ENCODE measurements at places on chromosomes 7 and 10.

DNA sequence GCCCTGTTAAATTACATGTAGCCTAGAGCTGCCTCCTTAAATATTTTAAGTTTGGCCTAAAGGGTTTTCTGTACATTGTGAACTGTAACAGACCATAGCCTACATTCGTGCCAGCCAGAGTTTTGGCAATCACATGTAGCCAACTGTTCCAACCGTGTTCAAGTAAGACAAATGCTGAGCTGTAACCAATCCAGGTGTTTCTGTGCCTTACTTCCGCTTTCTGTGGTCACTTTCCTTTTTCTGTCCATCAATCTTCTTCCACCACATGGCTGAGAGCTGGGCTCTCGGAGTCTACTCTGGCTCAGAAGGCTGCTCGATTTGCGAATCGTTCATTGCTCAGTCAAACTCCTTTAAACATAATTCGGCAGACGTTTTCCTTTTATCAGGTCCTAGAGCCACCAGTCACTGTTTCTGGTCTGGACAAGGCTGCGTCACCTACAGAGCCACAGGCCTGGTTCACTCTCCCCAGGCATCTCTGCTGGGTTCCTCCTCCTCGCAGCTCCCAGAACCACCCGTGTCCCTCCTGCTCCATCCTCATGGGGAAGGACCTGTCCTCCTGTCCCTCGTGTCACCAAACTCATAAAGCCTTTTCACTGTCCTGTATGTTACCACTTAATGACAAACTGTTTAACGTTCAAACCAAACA lies 158.0 kb upstream of the RHEB start:
- no peak for DNase-seq

GRCh38 chr7:47392241-47392759 lies 189.6 kb downstream of the TNS3 start:
- no peak for DNase-seq

DNA sequence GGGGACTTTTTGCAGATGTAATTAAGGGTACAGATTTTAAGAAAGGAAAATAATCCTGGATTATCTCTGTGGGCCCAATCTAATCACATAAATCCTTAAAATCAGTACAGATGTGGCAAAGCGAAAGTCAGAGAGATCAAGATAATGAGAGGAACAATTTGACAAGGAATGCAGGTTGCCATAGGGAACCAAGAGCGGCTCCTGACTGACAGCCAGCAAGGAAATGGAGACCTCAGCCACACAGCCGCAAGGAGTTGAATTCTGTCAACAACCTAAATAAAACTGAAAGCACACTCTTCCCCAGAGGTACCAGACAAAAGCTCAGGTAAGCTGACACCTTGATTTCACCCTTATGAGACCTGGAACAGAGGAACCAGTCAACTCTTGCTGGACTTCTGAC lies 3.4 kb upstream of the PNPLA8 start:
- DNase-seq = no peak

DNA sequence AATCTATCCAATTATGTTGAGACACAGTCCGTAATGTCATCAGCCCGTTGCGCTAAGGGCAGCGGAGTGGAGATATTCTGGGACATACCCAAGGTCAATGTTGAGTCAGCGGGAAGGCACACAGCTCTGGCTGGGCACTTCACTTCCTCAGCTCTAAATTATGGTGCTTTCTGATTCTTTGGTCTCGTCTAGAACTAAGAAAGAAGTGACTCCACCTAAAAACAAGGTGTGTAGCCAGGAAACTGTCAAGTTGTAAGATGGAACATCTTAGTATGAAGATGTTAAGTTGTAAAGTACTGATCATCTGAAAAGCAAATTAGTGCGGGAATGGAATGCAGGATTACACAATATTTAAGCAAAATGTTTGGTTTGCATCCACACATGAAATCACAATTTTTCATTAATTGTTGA lies 43.1 kb downstream of the BAIAP2L1 start:
- DNase-seq = no peak

DNA sequence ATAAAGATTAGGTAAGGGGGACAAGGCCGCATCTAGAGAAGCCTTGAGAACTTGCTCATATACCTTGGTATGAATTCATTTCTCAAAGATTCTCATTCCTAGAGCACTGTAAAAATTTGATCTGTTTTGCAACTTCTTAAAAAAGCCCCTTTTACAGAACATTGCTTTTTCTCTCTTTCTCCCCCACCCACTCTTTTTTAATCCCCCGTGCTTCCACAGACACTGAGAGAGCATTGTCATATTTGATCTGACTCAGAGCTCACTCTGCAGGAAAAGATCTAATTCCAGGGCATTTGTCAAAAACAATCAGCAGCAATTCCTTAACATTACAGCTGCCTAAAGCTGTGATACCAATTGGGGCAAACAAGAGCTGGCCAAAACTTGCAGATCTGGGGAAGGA lies 92.0 kb downstream of the ARHGAP22 start:
- no peak for DNase-seq

- DNase-seq = no peak
These were observed 4.4 kb downstream of the PTTG1IP2 start for GRCh38 chr7:90473814-90474213.

DNA sequence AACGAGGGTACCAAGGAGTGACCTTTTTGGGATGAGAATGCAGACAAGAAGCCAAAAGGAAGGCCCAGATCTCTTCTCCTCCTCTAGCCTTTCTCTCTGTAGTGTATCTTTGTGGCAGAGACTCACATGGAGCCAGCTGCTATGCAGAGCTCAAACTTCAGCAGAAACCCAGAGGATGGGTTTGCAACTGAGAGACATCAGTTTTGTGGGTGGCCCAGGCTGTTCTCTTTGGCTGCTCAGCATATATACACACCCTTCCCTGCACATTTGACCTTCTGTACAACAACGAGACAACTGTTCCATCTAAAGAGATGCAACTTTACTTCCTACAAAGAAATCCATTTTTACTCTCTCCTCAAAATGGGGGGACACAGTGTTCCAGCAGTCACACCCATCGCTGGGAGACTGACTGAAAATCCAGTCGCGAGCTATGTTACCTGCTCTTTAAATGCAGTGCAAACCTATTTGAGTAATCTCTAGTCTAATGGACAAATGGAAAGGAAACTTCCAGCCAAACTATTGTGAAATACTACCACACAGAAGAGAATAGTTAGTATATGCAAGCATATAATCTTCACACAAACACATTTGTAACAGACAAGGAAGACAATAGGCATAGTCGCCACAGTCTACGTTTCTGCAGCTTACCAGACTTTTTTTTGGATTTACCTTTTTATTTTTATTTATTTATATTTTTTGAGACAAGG lies 51.2 kb downstream of the GTF2I start:
- DNase-seq = no peak
